SIG-M5 (cell line): ENCODE measurements at places on chromosomes 5 and 9.

GRCh38 chr5:116498503-116499048 lies 76.0 kb downstream of the SEMA6A start:
- DNase-seq = no peak

- DNase-seq = no peak
Measured at GRCh38 chr9:133205996-133206931, 2.8 kb downstream of the OBP2B start.

GRCh38 chr5:115977096-115977495 lies 14.8 kb downstream of the LVRN start:
- DNase-seq = no peak

GRCh38 chr5:96640696-96641095 lies 21.5 kb upstream of the CAST start:
- no peak for DNase-seq

DNA sequence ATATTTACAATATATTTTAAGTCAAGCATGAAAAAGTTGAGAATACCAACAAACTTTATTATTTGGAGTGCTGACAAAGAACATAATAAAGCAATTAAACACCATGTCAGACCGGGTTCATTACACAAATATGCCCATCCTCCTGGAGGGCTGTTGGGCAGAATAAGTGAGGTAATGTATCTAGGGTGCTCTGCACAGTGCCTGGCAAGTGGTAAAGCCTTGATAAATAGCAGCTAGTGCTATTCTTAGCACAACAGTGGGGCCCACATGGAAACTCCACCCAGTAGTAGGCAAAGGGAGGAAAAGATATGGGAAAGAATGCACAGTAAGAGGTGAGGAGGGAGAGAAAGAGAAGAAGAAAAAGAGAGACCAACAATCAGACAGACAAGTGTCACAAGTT lies 97.7 kb downstream of the SLC1A3 start:
- no peak for DNase-seq

DNA sequence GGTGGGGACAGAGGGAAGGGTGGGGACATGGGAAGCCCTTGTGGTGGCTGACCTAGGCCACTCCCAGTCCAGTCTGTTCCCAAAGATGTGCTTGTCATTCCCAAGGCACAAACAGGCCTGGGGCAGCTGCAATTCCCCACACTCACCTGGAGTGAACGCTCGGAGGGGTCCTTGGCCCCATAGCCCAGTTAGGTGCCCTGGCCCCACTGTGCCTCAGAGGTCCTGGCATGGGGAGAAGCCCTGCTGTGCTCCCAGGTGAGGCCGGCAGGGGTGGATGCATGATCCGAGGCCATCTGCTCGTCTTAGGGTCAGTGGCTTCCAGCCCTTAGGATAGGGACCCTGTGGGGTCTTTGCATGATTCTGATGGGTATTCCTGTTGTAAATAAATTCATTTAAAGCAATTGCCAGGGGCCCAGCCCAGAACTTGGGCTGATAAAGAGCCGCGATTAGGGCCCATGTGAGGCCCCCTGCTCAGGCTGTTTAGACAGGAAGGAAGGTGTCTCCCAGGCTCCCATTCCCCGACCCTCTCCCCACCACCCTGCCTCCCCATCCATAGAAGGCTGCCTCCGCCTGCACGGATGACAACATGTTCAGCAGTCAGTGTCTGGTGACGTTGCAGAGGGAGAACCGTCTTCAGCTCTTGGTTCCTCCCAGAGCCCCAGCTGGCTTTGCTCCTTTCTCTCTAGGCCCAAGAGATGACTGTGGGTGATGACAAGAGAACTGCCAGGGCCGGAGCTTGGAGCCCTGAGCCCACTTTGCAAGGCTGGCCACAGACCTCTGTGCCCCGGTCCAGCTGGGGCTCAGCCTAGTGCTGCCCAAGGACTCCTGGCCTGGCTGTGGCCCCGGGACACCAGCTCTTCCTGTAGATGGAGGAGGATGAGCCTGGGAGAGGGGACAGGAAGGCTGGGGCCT lies 28.4 kb upstream of the IRX4 start:
- no peak for DNase-seq

DNA sequence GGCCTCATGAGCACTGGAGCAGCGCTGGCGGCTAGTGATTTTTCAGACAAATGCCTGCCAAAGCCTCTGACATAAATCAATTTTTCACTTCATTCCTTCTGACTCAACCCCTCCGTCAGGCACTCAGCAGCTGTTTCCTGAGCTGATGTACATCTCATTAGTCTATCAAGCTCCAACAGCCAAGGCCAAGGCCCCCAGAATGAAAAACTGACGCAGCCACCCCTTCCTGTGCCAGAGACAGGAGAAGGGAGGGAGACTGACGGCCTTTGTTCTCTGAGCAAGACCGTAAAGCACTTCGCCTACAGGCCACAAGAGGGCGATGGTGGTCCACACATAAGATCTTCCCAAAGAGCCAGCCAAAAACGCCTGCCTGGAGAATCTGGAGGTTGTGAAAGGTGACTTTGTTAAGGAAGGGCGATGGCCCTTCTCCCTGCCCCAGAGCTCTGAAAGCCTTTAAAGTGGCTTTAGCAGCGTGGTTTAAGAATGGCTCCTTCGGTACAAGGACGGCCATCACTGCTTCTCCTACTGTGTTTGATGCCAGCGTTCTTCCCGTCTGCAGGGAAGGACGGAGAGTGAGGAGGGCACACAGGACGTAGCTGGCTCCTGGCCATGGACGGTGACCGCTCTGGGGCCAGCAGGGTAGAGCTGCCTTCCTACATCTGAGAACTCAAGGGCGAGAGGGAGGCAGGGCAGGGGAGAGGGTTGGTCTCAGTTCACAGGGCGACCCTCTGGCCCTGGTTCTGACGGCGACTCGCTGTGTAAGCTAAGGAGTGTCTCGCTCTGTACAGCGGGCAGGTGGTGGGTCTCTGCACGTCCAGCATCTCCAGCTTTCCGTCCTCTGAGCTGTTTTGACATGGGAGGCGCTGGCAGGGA lies 37.0 kb downstream of the ALG2 start:
- DNase-seq = no peak

DNA sequence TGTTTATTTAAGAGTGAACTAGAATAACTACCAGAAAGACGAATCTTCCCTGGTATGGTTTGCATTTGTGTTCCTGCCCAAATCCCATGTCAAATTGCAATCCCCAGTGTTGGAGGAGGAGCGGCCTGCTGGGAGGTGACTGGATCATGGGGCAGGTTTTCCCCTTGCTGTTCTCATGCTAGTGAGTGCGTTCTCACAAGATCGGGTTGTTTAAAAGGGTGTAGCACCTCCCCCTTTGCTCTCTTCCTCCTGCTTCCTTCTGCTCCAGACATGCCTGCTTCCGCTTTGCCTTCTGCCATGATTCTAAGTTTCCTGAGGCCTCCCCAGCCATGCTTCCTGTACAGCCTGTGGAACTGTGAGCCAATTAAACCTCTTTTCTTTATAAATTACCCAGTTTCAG lies 210.3 kb upstream of the TBC1D2 start:
- DNase-seq = no peak

DNA sequence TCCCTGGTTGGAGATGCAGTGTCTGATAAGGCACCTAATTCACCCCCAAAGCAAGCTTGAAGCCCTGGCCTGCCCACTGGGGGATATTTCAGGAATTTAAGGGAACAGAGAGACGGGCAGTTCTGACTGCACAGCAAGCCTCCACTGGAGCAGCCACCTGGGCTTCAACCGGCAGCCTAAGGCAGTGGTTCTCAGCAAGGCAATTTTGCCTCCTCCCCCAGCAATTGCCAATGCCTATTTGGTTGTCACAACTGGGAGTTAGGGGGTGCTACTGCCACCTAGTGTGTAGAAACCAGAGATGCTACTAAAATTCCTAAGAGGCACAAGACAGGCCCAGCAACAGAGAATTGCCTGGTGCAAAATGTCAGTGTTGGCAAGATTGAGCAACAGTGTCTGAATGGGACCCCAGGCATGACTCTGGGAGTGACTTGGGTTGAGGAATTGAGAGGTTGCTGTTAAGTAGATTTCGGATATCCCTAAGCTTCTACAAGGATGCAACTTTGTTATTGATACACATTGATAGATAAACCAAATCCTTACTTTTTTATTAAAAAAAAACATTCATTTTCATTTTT lies 58.7 kb upstream of the CTSL start:
- DNase-seq = no peak

DNA sequence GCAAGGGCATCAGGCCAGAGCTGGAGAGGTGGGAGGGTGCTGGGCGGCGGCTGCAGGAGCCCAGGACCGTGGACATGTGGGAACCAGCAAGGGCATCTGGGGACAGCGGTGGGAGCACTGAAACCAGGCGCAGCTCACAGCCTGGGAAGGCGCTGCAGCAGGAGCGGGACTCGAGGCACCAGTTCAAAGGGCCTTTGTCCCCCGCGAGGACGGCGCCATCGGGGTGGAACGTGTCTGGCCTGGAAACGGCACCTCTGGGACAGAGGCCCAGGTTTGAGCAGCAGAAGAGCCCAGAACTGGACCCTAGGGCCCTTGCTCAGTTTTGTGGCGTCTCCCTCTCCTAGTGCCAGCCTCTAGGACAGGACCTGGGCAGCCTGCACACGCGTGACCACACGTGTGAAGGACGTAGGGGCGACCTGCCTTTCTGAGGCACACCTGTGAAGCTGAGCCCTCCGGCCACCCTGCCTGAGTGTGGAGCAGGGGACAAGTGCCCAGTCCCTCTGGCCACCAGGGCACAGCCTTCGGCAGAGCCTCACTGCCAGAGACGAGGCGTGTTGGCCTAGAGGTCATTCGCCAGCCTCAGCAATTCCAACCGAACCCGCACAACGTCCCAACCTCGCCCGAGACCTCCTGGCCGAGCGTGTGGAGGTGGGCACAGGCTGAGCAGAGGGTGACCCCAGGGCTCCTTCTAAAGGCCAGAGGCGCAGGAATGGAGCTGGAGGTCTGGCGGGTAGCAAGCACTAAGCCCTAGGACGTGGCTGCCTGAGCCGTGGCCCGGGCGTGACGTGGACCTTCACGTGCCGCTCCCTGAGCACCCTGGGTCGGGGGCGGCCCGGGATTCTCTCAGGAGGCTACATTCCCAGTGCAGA lies 2.2 kb upstream of the TMEM210 start:
- DNase-seq = no peak
